ENCODE measurements at places on chromosomes 7 and 10. TPM values are rescaled to one million over a fixed set of nuclear protein-coding genes. Genes with fewer than 3 reads are reported as not detected.

DNA sequence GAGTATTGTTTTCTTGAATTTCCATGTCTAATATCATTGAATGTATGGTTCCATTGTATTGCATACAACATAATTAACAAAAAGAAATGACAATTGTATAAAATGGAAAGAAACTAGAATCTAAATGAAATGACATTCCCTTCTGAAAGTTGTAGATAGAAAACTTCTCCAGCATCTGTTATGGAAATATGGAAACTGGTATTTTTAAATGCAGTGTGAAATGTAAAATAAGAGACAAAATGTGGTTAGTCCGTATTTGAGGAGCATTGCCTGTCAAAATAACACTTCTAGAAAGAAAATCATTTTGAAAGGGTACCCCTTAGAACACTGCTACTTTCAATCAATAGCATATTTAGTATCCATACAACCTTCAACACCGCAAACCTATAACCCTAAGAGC is 286.3 kb upstream of the CELF2 start:
- no peak overlapping the region for H3K27ac ChIP-seq
- H3K4me1 ChIP-seq: no peaks in the 10 kb centered on the region
- no peaks in the 10 kb centered on the region for H3K27me3 ChIP-seq
- no peaks in the 10 kb centered on the region for H3K36me3 ChIP-seq
- DNase-seq: no peak
- H3K4me3 ChIP-seq: no peak overlapping the region

- no peak overlapping the region for H3K4me3 ChIP-seq
- no peaks in the 10 kb centered on the region for H3K27me3 ChIP-seq
- no peak overlapping the region for H3K27ac ChIP-seq
- H3K4me1 ChIP-seq: peaks cover 9% of the 10 kb centered on the region
Measured at GRCh38 chr7:5322621-5323410, 40.1 kb downstream of the SLC29A4 start.

DNA sequence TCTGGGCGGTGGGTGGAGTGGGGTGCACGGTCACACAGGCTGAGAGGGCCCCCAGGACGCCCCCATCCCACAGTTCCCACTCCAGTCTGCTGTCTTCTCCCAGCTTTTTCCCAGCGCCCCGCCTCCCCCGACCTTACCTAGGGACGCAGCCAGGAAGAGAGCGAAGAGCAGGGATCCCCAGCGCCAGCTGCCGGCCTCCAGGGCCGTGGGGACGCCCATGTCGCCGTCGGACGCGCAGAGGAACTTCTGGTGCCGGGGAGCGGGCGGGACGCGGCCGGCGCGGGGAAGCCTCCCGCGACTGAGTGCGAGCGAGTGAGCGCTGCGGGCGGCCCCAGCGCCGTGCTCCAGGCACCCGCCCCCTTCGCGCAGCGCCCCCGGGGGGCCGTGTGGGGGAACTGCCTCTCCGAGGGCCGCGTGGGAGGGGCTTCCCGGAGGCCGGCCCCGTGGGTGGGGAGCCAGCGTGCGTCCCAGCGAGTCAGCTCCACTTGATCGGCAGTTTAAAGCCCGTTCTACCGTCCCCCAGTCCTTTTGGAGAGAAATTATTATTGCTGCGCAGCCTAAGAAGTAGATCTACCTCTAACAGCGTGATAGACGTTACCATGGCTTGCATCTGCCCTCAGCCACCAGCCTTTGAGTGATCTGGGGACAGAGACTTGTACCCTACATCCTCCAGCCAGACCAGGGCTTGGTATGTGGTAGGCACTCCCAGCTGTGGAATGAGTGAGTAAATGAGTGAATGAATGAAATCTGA is at the start of gene VSIR:
Gene VSIR, minus strand, starts transcription at position 300 of the 751 bp plus-strand sequence. Its CDS starts 81 bp downstream, at position 219.
- H3K27me3 ChIP-seq: no peaks in the 10 kb centered on the region
- DNase-seq: peak; percentile 92
- peak within 1 kb of the TSS; percentile 86 for H3K4me3 ChIP-seq
- H3K27ac ChIP-seq: peak within 1 kb of the TSS; percentile 56

DNA sequence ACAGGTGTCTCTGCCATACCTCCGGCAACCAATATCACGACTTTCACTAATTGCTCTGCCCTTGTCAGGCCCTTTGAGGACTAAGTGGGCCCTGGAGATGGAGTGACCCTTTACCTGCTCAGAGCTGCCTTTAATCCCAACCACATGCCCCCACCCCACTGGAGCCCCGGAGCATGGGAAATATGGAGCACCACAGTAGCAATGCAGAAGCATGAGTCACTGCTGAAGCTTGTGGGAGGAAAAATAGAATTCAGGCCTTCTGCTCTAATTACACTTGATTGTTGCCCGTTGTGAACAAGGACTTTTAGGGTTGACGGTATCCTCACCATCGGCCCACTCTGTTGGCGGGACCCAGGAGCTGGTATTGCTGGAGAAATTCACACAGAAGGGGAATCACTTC is 52.5 kb upstream of the FRMD4A start:
- no peaks in the 10 kb centered on the region for H3K36me3 ChIP-seq
- H3K4me1 ChIP-seq: 0 out of 2 replicates have a peak, but pooled peaks cover 4% of the 10 kb centered on the region
- H3K27me3 ChIP-seq: peaks cover 36% of the 10 kb centered on the region
- no peak overlapping the region for H3K27ac ChIP-seq
- no peak overlapping the region for H3K4me3 ChIP-seq
- peak; percentile 25 for DNase-seq

SFTPA1 gene
- not detected for total RNA-seq

TMEM273 gene
- total RNA-seq: not detected
